ENCODE measurements at places on chromosomes 4 and X.

- no peak for DNase-seq
Measured at GRCh38 chrX:37922928-37923327, 75.6 kb upstream of the DYNLT3 start.

GRCh38 chrX:123860983-123861382, 1.1 kb downstream of the XIAP start:
- no peak for DNase-seq

DNA sequence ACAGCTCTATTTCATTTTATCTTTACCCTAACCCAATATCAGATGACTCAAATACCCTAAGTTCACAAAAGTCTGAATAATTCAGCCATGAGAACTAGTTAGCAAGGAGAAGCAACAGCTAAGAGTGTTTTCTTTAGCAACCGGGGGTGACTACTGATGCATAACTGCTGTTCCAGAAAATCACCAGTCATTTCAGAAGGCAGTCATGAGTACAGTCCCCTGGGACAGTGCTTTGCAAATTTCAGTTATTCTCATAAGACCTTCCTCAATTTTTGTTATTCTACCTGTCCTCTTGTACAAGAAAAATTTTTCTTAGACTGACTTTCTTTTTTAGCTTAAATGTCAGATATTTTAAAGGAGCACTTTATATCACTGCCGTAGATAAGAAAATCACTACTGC, 16.4 kb downstream of the BANK1 start:
- DNase-seq: no peak

DNA sequence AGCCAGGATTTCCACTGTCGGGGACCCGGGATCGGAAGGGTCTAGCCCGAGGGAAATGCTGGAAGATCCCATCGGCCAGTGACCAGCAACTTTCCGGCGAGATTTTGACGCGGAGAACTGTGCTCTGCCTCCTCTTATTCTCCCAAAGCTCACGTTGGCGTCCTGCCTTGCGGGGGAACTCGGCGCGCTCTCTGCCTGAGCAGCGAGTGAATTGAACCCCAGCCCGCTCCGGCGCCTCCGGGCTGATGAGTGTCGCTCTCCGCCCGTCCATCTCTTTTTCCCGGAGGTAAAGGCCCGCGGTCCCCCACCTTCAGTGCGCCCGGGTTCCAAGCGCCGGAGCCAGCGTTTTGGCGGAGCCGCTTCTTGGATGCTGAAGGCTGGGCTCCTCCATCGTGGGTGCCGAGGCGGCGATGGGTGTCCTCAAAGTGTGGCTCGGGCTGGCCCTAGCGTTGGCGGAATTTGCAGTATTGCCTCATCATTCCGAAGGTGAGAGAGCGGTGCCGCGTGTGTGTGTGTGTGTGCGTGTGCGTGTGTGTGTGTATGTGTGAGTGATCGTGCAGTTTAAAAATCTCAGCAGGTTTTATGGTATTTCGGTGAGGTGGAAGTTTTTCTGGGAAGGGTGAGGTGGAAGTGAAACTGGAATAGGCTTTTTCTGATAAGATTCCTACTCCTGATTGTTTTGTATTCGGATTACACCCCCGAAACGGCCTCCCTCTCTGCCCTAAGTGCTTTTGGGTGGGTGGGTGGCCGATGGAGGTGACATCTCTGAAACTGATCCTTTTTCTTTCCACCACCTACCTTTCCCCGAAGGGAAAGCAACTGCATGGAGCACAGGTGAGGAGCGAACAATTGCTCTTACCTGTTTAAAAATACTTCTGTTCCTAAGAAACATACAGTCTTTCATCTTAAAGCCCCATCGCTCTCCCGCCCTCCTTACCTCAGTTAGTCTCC, 752 bp downstream of the FRAS1 start:
- peak; percentile 7 for DNase-seq

DNA sequence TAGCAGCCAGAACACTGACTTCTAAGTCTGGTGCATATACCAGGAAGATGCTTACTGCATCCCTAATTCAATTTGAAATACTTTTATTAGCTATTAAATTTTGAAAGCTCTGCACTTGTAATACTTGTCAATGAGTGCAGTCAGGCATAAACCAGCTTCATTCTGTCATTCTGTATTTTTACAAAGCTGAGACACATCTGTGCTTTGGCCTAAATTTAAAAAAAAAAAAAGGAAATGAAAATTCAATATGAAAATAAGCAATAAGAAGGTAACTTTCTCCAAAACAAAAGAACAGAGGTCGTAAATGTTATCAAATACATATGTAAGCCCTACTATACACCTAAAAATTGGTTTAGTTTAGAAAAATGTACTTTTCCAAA, 7.0 kb downstream of the SMIM14 start:
- DNase-seq: no peak

GRCh38 chr4:169128902-169129301, 118.8 kb upstream of the CBR4 start:
- DNase-seq: no peak

GRCh38 chrX:78838709-78839108, 91.2 kb downstream of the LPAR4 start:
- no peak for DNase-seq

DNA sequence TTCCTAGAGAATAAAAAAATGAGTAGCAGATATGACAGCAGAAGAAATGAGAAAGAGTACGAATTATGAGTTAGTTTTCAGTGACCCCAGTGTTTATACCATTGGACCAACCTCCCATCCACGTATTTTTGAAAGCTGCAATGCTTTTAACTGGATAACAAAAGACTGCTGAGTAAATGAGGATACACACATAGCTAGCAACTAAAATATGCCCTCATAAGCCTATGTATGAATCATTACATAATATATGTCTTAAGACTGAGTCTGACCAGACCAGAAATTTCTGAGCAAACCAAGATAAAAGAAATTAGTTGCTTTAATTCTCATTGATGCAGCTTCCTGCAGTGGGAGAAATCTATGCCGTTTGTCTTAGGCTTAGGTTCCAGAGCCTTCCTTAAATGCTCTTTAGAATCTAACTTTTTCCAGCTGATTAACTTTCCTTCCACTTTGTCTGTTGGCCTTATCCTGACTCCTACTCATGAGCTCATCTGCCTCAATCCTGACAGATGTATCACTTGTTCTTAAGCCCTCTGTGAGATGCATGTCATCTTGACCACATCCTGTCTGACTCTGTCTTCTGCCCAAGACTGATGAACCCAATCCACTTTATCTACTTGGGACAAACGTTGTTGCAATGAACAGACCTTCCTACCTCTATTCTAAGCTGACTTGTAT, 301.4 kb upstream of the AADAT start:
- DNase-seq: no peak

GRCh38 chr4:2412534-2412884, 5.9 kb downstream of the ZFYVE28 start:
- DNase-seq: no peak

DNA sequence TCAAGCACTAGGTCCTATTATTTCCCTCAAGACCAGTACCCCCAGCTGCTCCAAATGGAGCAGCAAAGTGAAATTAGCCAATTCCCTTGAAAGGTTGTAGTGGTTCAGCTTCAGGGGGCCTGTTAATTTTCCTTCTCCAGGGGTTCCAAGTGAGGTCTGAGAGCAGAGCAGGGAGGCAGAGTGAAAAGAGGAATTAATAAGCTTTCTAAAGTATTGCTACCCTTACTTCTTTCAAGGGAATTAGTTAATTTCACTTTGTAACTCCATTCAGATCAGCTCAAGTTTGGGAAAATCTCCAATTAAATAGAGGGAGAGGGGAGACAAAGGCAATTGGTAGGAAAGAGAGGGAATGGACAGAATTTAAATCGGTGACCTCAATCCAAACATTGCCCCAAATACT, 78.7 kb upstream of the SLC7A11 start:
- no peak for DNase-seq

- DNase-seq: no peak
Measured at GRCh38 chr4:136725286-136726081, 806.8 kb downstream of the PCDH18 start.

- no peak for DNase-seq
Measured at GRCh38 chr4:86307432-86307831, 52.4 kb downstream of the MAPK10 start.
